ENCODE measurements at places on chromosomes 1 and 21. TPM values are rescaled to one million over a fixed set of nuclear protein-coding genes. Genes with fewer than 3 reads are reported as not detected.

DNA sequence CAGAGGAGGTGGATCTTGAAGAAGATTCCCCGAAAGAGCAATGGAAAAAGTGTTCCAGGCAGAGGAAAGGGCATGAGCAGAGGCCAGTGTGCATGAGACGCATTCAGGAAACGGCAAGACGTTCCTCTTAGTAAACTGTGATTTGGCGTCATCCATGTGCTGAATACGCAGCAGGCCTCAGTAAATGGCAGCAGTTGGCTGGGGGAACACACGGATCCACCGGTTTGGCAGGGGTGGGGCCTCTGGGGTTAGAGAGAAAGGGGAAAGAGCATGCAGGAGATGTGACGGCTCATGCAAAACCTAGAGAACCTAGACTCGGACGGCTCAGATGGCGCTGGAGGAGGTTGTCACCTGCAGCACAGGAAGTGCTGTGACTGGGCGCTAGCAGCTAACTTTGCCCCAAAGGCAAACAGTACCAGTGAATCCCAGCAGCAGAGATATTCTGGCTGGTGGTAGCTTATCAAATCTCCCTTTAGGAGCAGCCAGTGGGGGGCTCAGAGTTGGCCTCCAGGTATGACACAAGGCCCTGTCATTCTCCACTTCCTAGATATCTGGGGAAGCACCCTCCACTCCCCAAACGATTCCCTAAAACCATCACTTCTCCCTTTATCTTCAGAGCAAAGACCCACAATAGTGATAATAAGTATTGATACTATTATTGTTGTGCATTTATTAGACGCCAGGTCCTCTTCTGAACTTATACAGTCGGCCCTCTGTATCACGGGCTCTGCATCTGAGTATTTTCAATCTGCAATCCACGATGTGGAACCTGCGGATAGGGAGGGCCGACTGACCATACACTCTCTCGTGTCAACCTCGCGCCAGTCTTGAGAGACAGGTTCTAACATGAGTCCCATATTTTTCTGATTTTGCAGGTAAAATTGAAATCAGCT, 7.6 kb downstream of the LAPTM5 start:
- no peak for DNase-seq

DNA sequence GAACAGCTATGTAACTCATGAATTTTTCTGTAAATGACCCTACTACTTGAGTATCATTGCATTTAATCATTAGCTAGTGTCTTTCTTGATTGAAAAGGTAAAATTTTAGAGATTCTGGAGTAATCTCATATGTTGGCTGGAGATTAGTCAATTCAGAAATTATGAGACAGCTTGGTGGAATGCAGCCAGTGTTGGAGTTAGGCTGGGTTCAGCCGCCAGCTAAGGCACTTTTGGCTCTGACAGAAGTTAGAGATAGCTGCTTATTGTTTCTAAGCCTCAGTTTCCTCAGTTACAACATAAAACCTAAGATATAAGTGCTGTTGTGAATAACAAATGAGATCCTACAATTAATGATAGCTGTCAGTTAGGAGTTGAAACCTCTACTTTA, 49.4 kb downstream of the TBCE start:
- DNase-seq, result no peak

DNA sequence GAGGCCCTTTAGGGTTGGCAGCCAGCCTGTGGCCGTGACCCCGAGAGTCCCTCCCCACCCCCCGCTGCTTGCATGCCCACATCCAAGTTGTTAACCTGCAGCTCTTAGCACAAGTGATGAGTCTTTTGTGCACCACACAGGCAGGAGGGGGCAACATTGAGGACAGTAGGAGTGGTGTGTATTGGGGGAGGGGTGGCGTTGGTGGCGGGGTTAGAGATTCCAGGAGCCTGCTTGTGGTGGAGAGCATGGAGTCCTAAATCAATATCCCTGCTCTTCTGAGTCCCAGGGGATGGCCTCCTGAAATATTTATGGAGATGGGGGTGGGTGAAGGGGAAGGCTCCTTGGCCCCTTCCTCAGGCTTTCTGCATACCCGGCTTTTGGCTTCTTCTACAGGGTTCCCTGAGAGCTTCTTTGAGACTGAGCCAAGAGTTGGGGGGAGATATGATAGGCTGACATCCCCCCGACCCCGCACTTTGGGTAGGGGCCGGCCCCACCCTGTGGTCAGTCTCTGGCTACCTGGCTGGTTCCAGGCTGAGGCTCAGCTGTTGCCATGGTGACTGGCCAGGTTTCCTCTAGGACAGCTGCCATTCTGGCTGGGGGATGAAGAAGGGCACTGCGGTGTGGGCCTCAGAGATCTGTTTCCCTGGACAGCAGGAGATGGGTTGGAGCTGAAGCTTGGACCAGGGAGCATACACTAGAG, 5.0 kb downstream of the CHRNB2 start:
- DNase-seq, result no peak

DNA sequence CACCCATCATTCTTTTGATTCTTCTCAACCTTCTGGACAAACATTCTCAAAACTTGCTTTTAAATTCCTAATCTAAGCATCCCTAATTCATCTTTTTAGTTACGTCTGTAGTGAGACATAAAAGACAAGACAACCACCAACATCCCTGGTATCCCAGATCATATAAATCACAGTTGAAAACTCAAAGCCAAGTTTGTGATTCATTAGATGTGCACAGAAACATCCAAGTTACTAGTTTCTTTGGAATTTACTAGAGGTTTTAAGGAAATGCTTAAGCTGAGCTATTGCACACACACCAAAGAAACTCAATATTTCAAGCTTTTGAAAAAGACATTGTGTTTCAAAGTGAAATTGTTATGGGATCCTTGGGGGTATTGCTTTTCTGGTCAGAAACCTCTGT, 47.6 kb downstream of the ATP6V1G3 start:
- no peak for DNase-seq

DNA sequence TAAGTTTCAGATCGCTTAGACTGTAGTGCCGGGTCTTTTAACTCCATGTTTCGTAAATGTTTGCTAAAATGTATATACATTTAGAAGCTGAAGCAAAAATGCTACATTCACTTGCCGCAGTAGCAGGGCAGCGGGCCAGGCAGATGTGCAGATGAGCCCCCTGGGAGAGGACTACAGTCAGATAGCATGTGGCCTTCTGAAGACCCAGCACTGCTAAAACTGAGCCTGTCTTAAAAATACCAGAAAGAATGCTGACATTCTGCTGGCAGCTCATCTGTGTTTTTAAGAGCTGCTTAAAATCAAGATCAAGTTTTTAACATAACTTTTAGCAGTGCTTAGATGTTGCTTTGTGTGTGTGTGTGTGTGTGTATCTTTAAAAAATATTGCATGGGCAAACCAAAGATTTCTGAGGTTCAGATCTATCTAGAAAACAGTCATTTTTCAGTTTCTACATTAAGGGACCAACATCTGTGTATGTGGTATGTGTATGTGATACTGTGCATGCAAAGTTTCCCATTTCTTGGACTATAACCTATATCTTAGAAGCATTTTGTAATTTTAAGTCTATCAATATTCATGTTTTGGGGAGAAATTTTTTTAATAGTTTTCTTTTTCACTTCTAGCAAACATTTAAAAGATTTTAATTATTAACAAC, 31.7 kb downstream of the CHRM3 start:
- no peak for DNase-seq

GRCh38 chr1:243354511-243355153, 98.8 kb downstream of the SDCCAG8 start:
- DNase-seq, result no peak

- DNase-seq, result peak; percentile 46
These were observed 8.6 kb downstream of the PODN start for GRCh38 chr1:53070621-53071020.

DNA sequence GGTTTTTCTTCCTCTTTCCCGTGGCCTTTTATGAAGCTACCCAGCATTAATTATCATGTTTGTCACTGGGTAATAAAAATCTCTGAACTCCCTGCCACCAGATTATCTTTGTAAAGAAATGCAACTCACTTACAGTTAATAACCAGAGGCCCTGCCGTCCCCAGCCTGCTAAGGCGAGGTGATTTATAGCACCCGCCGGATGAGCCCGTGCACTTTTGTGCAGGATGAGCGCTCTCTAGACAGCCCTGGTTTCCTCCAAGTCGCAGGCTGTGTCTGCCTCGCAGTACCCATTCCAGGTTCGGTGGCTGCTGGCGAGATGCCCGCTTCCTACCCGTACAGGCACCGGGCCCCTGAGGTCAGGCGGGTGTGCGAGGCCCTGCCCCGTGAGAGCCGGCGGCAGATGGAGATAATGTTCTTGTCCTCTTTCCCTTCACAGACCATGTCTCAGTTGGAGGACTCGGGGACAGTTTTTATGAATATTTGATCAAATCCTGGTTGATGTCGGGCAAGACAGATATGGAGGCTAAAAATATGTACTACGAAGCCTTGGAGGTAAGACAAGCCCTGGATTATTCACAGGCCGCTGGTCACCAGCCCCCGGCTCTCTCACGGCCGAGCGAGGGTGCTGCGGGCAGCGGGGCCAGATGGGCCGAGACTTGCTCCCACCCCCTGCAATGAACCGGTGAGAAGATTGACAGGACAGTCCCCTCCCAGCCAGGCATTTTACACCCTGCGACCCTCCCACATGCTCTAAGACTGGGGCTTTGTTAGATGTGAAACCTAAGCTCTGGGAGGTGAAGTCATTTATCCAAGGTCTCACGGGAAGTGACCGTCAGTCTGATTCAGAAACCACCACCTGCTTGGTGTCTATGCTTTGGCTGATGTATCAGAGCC, 28.5 kb upstream of the SELENON start:
- DNase-seq, result no peak

GRCh38 chr1:230237009-230237370, 170.0 kb downstream of the GALNT2 start:
- no peak for DNase-seq

DNA sequence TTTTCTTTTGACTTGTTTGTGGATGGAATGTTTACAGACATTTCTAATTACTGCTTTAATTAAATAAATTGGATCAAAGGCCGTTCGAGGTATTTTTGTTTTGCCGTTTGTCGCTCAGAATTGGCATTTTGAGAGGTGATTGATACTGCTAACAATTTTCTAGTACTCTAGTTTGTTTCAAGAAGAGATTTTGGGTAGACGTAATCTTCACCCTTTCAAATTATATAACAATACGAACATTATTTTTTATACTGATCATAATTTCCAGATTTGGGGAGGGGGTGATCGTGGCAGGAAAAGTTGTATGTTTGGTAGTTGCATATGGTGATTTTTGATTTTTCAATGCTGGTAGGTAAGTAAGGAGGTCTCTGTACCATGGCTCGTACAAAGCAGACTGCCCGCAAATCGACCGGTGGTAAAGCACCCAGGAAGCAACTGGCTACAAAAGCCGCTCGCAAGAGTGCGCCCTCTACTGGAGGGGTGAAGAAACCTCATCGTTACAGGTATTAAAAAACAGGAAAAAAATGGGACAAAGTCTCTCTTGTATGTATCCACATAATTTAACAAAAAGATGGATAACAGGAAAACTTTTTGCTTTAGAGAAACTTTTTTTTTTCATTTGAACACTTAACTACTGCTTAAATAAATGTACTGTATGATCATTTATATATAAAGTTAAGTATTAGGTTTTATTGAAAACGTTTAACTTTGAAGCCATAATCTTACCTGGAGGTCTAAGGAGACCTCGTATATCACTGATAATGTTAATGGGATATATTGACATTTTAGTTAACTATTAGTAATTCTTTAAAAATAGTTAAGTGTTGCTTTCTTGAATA, 1.7 kb downstream of the H3-3A start:
- DNase-seq, result no peak

DNA sequence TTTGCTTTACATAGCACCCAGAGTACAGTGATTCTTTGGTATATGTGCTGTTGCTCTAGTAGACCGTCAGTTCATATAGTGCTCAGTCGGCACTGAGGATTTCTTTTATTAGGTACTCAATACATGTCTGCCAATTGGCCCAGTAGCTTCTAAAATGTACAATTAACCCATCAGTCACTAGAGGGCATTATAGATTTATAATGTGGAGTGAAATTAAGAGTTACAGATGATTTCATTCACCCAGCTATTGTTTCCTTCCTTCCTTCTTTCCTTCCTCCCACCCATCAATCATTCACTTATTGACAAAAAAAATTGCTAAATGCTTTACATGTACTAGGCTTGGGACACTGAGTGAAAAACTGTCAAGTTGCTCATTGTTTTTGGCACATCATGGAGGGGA, 263.6 kb upstream of the USP24 start:
- DNase-seq, result no peak

SLC16A1 gene
- 28.2 TPM for total RNA-seq

CELA2B gene
- not detected for total RNA-seq

DAB1 gene
- total RNA-seq, result 0.59 TPM

CYP4A11 gene
- total RNA-seq, result 0.29 TPM

CD160 gene
- total RNA-seq, result 0.98 TPM

NTMT2 gene
- not detected for total RNA-seq

OR14A16 gene
- total RNA-seq, result not detected

Measured in breast epithelium (tissue), 4 donors.